ENCODE measurements at places on chromosomes 4 and X.

GRCh38 chrX:39020051-39020669 is 218.9 kb downstream of the MID1IP1 start:
- no peak for DNase-seq

DNA sequence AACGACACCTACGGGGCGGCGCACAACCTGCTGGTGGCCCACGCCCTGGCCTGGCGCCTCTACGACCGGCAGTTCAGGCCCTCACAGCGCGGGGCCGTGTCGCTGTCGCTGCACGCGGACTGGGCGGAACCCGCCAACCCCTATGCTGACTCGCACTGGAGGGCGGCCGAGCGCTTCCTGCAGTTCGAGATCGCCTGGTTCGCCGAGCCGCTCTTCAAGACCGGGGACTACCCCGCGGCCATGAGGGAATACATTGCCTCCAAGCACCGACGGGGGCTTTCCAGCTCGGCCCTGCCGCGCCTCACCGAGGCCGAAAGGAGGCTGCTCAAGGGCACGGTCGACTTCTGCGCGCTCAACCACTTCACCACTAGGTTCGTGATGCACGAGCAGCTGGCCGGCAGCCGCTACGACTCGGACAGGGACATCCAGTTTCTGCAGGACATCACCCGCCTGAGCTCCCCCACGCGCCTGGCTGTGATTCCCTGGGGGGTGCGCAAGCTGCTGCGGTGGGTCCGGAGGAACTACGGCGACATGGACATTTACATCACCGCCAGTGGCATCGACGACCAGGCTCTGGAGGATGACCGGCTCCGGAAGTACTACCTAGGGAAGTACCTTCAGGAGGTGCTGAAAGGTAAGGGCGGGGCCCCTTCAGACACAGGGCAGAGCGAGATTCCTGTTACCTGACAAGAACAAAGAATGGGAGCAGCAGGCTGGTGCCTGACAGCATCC is 11.7 kb downstream of the RPL9 start:
- DNase-seq = no peak

DNA sequence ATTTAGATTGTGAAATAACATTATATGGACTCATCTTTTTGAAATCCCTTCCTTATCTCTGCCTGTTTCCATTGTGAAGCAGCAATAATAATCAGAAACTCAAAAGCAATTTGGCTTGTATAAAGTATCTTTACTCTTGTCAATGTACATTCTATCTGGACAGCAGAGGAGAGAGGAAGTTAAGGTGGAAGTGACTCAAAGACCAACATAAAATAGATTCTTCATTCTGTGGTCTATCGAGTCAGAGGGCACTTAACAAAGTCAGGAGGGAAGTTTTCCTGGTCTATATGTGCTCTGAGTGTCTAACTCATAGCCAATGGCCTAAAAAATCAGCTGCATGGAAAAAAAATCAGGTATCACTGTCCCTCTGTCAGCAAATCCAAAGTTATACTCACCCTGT is 155.5 kb downstream of the EMCN start:
- DNase-seq = no peak

- DNase-seq = no peak
Observed at GRCh38 chr4:157727163-157727562, 445.7 kb downstream of the GASK1B start.
